Activated CD4-positive, alpha-beta T cell treated with anti-CD3 and anti-CD28 coated beads, Interleukin-2, amount 10 ng/mL, durations not matched to agents 7 days and 5 days (primary cell): ENCODE measurements at places on chromosomes 16 and 17.

- no peak for DNase-seq
These were observed 21.8 kb downstream of the RAB11FIP4 start for GRCh38 chr17:31413081-31413799.

DNA sequence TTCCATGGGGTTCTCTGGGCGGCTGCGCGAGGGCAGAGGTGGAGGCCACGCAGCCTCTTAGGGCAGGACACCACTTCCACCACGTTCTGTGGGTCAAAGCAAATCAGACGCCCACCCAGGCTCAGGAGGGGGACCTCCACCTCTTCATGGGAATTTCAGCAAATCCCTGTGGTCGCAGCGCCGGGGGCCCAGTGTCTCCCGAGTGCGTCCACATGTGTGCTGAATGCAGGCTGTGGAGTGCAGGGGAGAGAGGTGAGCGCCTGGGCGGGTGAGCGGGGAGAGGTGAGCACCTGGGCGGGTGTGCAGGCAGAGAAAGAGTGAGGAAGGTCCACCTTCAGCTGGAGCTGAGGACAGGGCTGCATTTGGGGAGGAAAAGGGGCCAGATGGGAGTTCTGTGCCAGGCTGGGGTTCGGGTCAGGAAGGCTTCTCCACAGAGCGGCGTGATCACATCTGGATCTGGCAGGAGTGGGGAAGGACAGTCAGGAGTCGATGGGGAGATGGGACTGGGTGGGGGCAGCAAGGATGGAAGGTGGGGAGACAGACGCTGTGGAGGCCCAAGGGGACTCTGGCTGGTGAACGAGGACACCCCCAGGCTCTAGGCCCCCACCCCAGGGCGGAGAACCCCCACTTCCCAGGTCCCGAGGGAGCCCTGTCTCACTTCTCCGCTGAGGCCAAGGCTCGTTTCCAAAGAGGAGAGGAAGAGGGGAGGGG, 36.8 kb upstream of the CBFA2T3 start:
- DNase-seq = no peak

DNA sequence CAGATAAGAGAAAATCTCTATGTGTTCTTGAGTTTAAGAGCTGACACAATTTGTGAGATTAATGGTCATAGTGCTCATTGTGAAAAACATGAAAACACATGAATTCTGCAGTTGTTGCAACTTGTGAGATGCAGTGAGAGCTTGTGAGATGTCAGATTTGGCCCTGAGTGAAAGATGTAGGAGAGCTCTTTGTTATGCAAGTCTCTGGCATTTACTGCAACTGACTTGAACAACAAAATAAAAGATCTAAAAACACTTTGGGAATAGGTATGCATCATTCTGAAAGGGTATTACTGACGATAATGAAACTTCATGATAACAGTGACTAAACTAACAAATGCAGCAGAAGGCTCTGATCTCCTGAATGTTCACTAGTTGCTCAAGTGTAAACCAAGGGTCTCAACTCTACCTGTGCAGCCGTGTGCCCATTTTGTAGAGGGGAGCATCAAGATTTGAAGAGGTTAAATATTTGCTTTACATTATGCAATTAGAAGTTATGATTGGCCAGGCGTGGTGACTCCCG, 50.8 kb upstream of the SMIM36 start:
- DNase-seq = no peak

DNA sequence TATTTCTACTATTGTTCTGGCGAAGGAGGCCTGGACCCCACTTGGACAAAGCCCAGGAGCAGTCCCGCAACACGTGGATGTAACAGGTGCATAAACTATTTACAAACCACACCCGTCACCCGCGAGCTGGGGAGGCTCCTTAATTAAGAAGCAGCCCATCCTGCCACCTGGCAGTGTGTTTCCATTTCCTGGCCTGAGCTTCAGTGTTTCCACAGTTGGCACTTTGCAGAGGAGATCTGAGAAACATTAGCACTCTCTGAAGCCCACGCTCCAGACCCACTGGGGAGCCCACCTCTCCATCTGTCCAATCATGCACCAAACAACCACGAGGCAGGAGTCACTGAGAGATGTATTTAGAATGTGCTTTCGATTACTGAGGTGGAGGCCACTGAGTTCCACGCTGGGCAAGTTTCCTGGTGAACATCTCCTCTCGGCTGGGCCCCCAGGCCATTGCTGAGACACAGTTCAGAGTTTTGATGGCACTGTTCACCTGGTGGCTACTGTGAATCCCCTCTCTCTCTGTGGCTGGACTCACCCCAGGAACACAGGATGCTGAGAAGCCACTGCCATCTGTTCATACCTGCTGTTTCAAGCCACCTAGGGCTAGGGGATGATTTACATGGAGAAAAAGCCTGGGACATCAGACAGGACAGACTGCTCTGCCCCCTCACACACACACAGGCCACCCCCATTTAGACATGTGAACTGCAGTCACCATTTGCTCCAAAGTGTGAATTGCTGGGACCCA, 129.1 kb downstream of the AIPL1 start:
- DNase-seq = no peak

- no peak for DNase-seq
These were observed 14.9 kb downstream of the CENPV start for GRCh38 chr17:16338391-16338790.

DNA sequence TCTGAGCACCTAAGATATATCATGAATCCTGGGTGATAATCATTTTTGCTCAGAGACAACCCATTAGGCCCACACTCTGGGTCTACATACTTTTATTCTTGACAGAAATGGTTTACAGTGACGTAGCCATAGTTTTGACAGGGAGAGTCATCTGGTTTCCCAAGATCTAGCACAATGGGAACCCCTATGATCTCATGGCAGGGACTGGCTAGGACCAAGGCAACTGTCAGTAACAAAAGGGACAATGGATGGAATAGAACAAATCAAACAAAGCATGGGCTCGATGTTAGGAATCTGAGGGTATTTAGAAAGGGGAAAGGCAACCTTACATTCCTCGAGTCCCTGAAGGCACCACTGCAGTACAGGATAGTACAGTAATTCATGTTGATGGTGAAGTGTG, 20.5 kb downstream of the CFAP97D1 start:
- DNase-seq = no peak

GRCh38 chr16:48426244-48427141, 41.3 kb upstream of the SIAH1 start:
- DNase-seq = no peak

DNA sequence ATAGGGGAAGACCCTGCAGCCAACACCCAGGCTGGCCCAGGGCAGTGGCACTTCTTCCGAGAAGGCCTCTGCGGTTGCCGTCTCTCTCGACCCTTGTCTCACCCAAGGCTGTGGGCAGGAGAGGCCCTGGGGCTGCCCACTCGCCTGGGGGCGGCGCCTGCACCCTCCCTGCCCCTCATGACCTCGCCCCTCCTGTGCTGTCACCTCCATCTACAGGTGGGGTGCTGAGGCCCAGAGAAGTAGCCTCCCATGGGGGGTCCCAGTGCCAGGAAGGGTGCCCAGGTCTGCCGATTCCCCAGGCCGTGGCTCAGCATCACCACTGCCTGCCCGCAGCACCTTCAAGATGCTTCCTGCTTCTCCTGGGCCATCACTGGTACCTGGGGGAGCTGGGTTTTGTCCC, 992 bp downstream of the NLRC3 start:
- DNase-seq = peak; percentile 31

DNA sequence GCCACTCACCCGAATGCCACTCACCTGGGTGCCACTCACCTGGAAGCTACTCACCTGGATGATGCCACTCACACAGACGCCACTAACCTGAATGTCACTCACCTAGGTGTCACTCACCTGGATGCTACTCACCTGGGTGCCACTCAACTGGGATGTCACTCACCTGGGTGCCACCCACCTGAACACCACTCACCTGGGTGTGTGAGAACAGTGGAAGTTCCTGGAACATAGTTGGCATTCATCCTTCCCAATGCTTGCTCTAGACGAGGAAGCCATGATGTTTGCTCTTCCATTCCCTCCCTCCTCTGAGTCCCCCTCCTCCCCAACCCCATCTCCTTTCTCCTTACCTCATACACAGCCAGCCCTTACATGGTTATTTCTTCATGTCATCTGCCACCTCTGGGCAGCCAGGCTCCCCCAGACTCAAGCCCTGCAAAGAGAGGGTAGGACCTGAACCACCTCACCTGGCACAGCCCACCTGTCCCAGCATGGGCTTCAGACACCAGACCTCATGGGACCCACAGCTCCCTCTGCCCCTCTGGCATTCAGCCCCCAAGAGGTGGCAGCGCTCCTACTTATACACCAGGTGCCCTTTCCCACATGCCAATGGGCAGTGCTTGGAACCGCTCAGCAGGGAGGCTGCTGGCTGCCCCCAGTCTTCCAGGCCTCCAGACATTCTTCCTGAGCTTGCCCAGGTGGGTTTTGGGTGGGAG, 171.8 kb upstream of the FOXF1 start:
- DNase-seq = no peak

DNA sequence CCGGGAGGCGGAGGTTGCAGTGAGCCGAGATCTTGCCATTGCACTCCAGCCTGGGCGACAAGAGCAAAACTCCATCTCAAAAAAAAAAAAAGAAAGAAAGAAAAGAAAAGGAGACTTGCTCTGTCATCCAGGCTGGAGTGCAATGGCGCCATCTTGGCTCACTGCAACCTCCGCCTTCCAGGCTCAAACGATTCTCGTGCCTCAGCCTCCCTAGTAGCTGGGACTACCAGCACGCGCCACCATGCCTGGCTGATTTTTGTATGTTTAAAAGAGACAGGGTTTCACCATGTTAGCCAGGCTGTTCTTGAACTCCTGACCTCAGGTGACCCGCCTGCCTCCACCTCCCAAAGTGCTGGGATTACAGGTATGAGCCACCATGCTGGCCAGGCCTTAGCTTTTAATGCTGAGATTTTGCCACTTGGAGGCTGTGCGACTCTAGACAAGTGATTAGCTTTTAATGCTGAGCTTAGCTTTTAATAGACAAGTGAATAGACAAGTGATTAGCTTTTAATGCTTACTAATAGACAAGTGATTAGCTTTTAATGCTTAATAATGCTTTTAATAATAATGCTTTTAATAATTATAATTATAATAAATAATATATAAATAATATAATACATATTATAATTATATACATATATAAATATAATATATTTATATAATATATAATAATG, 9.6 kb downstream of the LDAF1 start:
- peak; percentile 26 for DNase-seq

- no peak for DNase-seq
These were observed 1343.0 kb downstream of the TP53TG3F start for GRCh38 chr16:34802396-34802795.

DNA sequence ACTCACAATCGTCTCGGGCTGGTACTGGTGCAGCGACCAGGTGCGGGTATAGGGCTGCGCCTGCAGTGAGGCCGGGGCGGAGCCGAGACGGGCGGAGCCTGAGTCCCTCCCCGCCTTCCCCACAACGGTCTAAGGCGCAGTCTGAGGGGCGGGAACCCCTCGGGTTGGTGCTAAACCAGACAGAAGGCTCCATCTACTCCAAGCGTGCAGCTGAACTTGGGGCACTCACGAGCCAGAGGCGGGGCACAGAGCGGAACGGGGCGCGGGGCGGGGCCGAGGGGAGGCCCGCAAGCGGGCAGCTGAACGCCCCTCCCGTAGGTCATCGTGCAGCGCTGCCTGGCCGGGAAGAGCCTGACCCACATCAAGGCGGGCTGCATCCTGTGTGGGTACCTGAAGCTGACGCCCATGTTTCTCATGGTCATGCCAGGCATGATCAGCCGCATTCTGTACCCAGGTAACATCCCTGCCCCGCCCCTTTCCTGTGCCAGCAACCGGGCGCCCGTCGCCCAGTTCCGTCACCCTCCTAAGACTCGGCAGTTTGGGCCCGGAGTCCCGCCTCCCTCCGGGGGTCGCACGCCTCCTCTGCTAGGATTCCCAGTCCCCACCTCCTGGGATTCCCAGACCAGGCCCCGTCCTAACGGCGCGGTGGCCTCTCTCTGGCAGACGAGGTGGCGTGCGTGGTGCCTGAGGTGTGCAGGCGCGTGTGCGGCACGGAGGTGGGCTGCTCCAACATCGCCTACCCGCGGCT, 5.0 kb downstream of the SLC5A2 start:
- peak; percentile 69 for DNase-seq

GRCh38 chr16:56981729-56982271, 7.6 kb upstream of the NLRC5 start:
- no peak for DNase-seq

DNA sequence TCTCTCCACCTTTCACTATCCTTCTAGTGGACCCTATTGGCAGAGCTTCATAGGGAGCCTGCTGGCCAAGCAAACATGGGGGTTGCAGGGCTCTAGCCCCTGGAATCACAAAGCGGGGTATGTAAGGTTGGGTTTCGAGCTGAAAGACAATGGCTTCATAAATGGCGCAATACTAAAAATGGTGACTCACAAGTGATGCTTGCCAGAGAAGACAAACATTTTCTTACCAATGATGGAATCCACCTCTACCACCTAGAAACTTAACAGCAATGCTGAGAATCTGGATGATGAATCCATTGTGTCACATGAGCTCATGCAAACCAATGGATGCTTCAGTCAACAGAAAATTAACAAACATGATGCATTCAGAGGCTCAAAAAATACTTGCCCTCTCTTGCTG, 375.3 kb upstream of the PSMD7 start:
- DNase-seq = no peak
